ENCODE measurements at places on chromosomes 1 and 21.

DNA sequence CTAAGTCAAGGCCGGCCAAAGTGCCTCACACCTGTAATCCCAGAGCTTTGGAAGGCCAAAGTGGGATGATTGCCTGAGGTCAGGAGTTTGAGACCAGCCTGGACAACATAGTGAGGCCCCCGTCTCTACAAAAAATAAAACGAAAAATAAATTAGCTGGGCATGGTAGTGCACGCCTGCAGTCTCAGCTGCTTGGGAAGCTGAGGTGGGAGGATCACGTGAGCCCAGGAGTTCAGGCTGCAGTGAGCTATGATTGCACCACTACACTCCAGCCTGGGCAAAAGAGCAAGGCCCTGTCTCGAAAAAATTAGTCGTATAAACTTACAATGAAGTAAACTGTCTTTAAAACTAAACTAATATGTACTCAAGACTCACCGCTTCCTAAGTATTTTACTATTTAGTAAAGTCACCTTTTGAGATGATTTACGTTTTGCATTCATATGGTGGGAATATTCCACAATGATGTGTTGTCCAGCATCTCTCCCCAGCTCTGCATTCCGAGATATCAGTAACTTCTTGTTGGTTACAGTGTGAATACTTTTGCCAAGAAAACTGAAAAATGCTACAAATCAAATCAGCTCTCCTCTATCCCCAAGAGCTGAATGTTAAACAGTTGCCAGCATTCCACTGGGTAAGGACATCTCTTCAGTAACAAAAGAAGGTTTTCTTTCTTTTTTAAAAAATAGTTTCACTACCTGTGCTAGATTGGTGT is 84.9 kb upstream of the C21orf91 start:
- no peak for DNase-seq

DNA sequence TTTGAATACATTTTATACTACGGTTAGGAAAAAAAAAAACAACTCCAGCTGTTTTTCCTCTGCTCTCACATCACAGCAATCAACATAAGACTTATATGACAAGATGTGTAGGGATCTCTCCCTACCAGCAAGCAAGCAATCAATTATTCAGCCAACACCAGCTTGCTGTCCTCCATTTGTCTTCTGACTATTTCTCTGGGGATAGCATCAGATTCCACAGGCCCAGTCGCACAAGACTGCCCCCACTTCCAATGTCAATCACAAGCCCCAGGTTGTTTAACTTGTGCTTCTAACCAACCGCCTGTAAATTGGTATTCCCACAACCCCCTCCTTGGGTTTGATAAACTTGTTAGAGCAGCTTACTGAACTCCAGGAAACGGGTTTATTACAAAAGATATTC is 873.1 kb upstream of the TMPRSS15 start:
- no peak for DNase-seq

- no peak for DNase-seq
These were observed 23.7 kb downstream of the RNU5D-1 start for GRCh38 chr1:44707112-44707881.

DNA sequence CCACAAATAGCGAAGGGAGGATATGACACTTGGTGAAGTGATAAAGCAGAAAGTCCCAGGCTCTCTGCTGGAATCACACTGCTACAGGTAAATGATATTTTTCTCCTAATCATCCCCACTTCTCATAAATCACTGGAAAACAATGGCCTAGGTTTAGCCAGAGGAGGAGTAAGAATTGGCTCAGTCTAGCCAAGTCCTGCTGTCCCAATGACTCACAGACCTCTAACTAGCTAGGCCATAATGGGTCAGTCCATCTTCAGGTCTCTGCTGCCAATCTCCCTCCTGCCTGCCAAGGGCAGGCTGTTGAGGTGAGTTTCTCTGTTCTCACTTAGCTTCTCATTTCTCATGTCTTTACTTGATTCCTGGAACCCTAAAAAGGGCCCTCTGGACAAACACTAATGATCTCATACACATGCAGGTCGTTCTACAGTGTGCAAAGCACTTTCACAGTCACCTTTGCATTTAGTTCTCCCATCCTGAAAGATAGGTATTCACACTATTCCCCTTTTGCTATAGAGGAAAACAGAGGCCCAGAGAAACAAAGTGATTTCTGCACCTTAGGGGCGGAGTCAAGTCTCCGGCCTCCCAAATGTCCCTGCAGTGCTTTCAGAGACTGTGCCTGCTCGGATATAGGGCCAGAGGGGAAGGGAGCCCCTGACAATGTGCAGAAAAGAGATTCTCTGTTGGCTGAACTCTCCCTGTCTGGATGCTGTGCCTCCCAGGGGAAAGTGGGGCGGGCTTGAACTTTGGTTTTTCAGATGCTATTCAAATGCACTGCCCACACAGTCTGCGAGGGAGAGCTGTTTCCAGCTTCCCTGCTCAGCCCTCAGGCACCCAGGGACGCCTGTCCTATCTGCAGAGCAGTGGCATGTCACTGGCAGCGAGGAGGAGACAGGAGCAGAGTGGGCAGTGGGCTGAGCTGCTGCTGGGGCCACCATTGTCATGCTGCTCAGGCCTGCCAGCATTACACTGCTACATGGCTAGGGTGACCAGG is 3.9 kb upstream of the CDK18 start:
- DNase-seq, result no peak

- no peak for DNase-seq
These were observed 73.9 kb downstream of the HLX start for GRCh38 chr1:220952961-220953643.

- DNase-seq, result no peak
These were observed 32.5 kb upstream of the FHAD1 start for GRCh38 chr1:15214527-15214926.

DNA sequence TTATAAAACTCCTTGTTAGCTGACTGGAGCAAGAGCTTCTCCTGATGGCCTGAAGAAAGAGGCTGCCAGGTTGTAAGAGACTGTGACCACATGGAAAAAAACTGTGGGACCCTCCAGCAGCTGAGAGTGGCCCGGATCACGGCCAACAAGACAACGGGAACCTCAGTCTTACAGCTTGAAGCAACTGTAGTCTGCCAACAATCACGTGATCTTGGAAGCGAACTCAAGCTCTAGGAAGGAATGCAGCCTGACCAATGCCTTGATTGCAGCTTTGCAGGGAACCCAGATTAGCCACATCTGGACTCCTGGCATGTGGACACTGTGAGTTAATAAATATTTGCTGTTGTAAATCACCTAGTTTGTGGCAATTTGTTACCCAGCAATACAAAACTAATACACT is 442.6 kb upstream of the PRMT6 start:
- no peak for DNase-seq

GRCh38 chr1:107158991-107159390 is 18.2 kb downstream of the NTNG1 start:
- DNase-seq, result no peak
